ENCODE measurements at places on chromosomes 11 and 22.

DNA sequence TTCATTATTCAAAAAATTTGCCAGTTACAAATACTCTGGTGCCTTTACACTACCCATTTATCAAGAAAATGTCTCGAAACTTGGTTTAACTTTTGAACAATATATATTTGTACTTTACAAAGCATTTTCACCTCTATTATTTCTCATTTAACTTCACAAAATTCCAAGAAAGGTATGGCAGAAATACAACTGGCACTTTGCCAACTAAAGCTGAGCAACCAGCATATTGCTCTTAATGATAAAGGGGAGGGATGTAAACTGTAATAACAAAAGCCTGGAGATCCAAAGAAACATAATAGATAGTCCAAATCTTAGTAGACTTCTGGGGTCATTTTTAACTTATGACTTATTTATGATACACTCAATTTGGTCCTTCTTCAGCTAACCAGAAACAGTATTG, 7.7 kb downstream of the PITPNB start:
- no peak for DNase-seq

DNA sequence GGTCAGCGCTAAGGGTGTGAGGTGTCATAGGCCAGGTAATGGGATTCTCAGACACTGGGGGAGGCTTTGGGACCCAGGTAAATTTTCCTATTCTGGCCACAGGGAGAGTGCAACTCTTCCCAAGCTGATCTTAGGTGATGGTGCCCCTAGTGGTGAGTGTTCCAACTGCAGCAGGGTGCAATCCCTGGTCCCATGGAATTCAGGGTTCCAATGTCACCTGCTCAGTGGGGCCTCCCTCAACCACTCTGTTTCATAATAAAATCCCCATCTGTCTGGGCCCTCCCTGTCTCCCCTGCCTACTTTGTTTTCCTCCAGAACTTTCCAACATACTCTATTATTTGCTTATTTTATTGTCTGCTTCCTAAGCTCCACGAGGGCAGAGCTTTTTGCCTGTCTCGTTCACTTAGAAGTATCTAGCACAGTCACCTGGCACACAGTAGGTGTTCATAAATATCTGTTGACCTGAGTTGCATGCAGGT, 2.9 kb upstream of the SGSM1 start:
- DNase-seq, result peak; percentile 76

DNA sequence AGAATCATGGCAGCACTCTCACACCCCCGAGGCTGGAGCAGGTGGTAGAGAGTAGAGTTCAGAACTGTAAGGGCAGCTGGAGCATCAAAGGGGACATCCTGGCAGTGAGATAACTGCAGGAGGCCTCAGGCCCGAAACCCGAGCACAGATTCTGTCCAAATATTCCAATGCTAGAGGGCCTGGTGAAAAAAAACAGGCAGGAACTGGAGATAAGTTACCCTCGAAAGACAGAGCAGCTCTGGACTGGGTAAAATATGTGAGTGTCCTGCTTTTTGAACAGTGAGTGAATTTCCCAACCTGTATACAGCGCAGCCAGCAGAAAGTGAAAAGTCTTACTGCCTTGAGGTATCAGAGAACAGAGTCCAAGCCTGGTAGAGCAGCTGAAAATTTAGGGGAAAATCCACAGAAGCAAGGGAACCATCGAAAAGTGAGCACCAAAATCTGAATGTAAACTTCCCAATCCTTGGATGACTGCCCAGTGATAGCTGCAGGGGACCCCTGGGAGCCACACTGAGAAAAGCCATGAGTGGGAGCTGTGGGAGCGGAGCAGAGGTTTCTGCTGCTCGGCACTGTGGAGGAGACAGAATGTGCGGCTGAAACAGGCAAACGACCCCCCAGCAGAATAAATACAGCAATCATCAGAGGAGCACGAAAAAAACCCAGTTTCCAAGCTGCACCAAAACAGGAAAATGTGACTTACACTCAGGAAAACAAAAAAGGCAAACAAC, 50.6 kb downstream of the WNT11 start:
- no peak for DNase-seq

DNA sequence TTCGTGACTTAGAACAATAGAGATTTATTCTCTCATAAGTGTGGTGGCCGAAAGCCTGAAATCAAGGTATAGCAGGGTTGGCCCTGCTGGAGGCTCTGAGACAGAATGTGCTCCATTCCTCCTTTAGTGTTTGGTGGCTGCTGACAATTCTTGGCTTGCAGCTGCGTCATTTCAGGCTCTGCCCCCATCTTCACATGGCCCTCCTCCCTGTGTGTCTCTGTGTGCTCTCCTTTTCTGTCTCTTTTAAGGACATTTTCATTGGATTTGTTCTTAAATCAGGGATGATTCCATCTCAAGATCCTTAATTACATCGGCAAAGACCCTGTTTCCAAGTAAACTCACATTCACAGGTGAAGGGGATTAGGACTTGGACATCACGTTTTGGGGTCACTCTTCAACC, 10.2 kb upstream of the APOL6 start:
- DNase-seq, result no peak

GRCh38 chr11:119993722-119994121, 144.2 kb downstream of the TRIM29 start:
- no peak for DNase-seq

GRCh38 chr22:32987081-32987631, 71.0 kb downstream of the SYN3 start:
- no peak for DNase-seq

GRCh38 chr22:46600273-46600796, 19.9 kb upstream of the GRAMD4 start:
- DNase-seq, result no peak

DNA sequence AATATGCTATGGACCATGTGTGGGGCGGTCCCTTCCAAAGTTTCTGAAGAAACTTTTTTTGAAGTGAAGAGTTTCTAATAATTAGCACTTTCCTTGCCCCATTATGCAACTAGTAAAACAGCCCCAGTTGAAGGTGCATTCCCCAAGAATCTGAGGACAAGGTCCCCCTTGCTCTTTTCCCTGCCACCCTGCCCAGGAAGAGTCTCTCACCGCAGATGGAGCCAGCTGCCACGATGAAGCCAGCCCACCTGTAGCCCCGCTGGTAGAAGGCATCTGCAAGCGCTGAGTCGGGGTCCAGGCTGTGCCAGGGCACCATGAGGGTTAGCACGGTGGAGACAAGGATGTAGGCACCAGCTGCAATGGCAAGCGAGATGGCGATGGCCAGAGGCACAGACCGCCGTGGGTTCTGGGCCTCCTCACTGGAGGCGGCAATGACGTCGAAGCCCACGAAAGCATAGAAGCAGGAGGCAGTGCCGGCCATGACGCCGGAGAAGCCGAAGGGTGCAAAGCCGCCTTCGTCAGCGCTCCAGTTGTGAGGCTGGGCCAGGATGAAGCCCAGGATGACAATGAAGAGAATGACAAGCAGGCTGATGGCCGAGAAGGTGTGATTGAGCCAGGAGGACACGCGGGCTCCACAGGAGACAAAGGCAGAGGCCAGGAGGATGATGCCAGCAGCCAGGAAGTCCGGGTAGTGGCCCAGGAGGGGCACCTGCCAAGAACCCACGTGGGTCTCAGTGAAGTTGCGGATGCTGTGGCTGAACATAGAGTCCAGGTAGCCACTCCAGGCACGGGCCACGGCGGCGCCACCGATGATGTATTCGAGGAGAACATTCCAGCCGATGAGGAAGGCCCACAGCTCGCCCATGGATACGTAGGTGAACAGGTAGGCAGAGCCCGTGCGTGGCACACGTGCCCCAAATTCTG, 1.5 kb downstream of the SLC7A4 start:
- no peak for DNase-seq

DNA sequence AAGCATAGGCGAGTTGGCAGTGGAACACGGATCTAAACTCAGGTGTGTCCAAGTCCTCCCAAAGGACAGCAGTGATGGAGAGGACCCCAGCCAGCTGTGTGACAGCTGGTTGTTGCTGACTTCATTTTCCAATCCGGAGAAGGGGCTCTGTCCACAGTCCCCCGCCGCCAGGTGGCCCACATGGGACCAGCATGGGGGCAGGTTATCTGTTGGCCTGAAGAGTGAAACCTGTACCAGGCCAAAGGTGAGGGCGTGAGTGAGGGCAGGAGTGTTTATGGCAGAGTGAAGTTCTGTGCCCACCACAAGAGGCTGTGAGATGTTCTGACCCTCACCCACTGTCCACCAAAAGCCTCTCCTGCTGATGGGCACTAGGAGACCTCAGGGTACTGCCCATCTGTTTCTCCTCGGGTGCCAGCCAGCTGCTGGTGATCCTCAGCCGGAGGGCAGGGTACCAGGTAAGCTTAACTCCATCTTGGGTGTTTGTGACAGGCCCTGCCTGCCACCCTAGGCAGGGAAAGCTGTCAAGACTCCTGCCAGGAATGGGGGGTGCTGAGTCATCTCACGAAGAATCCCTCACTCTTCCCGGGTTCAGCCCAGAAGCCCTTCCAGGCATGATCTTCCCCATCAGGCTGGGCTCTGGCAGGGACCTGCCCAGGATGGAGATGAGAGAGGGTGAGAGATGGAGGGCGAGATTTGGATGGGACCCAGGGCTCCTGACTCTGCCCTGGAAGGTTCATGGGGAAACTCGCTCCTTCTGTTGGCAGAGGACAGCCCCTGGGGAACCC, 15.5 kb upstream of the TAB1 start:
- DNase-seq, result no peak

DNA sequence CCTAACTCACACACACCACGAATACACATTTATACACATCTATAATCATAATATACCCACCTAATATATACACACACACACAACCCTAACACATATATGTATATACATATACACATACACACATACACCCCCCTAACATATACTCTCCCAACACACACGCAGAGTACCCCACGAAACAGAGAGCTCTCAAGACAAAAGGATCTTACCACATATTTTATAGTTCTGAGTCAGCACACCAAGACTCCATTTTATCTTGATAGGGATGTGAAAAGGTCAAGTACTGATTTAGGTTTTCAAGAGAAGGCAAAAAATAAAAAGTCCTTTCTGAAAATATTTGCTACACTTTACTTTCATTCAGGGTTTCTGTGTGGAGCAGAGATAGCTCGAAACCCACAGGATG, 1207.2 kb downstream of the LRRC4C start:
- DNase-seq, result no peak

- DNase-seq, result no peak
Measured at GRCh38 chr11:130999992-131000770, 83.9 kb upstream of the SNX19 start.

DNA sequence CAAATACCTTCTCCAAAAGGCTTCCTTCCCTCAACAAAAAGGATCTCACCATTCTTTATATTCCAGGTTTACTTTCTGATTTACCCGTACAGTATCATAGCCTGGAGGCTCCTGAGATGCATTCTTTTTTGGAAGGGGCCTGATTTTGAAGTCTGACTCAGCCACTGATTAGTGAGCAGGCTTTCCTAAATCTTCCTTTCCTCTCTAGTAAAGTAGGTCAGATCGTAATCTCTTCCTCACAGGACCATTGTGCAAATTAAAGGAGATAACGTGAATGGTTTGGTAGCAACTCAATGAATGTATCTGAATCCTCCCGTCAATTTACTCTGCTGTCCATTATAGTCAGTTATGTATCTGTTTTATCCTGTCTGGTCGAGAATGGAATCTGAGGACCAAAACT, 227.7 kb upstream of the ANO5 start:
- DNase-seq, result no peak

DNA sequence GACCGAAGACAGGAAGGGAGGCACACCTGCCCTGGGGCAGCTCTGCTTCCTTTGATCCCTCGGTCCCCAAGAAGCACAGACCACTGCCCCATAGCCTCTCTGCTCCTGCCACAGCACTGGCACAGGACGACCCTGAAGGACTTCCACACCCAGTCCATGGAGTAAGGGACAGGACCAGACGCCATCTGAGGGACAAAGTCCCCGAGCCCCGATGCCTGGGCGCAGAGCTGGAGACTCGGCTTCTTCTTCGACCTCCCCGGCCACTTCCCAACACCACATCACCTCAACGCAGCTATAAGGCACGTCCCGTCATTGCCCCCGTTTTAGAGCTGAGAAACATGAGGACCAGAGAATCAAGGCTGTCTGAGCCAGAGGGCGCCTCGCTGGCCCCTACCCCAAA, 310.5 kb downstream of the BRD1 start:
- no peak for DNase-seq

DNA sequence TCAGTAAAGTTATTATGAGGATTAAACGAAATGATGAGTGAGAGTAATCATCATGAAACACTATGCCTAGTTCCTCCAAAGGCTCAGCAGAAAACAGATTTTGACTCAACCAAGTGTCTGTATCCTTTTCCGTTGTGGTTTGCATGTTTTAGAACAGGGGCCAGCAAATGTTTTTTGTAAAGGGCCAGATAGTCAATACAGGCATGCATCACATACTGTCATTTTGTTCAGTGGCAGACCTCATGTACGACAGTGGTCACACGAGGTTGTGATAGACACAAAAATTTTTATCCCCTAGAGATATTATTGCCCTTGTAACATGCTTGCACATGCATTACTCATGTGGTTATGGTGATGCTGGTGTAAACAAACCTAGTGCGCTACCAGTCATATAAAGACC, 81.9 kb upstream of the SLC25A18 start:
- no peak for DNase-seq

GRCh38 chr11:64251016-64251752, at the start of gene PLCB3:
Gene PLCB3 (plus strand): TSS chr11:64251530. CDS start chr11:64251650, 120 bp downstream.
- DNase-seq, result peak; percentile 75

DNA sequence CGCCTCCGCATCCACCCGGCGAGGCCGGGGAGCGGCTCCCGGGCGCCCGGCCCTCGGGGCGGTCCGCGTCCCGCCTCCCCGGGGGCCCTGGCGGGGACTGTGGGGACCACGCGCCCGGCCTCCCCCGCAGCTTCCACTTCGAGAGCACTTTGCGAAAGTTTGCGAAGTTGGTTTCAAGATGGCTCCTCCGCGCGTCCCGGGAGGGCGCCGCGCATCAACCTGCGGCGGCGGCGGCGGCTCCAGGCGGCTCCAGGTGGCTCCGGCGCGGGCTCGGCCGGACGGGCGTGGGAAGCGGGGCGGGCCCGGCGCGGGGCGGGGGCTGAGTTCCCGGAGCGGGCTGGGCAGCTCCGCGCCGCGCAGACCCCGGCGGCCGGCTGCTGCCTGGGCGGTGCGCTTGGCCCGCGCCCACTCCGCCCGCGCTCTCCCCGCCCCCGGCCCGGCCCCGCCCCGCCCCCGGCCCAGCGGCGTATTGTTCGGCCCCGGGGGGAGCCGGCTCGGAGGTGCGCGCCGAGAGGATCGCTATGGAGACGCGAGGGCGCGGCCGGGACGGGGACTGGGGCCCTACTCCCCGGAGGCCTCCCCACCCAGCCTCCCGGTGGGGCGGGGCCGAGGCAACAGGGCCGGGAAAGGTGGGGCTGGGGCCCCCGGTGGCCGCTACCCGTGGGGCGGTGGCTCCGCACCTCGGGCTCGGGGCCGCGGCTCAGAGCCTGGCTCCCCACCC, at the start of gene CELSR1:
Gene CELSR1, minus strand, starts transcription at position 396 of the 721 bp plus-strand sequence. CDS start 450 bp downstream, outside the sequence.
- peak; percentile 47 for DNase-seq

All from stimulated activated CD4-positive, alpha-beta T cell treated with anti-CD3 and anti-CD28 coated beads, Interleukin-2, amount 100 ng/mL, for 24 hours (primary cell).